ENCODE measurements at places on chromosomes 4 and X.

DNA sequence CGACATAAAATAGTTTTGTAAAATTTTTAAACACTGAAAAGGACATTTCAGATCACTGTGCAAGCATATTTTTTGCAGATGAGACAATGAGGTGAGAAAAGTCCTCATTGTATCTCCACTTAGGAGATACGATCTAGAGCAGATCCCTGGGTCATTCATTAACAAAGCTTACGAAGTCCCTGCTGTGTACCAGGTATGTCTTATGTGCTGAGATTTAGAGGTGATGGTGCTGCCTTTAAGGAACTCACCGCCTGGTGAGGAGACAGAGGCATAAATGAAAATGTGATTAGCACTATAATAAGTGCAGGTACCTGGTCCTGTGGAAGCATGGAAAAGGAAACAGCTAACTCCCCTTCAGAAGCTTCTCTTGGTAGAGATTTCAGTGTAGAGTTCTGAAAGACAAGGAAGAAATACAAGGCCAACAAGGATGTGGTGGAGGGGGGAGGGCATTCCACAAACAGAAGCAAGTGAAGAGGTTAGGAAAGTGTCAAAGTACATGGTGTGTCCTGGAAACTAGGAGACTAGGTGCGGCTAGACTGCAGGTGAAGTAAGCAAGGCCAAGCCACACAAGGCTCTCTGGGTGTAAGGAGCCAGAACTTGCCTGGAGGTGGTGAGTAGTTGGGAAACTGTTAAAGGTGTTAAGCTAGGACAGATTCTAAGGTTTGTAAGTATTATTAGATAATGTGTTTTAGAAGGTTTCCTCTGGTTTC is 1.5 kb upstream of the NDNF start:
- DNase-seq: no peak

DNA sequence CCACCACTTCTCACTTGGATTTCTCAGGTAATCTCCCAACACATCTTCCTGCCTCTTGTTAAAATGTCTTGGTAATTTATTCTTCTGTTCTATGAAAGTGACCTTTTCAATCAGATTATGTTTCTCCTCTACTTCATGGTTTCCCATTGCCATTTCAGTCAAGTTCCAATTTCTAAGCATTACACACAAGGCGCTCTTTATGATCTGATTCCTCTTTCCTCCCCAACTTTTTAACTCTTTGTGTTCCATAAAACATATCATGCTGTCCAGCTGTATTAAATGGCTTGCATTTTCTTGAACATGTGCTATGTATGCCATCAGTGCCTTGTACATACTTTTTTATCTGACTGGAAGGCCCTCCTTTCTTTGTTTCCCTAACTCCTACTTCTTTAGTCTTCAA is 13.1 kb upstream of the ART3 start:
- DNase-seq: no peak

DNA sequence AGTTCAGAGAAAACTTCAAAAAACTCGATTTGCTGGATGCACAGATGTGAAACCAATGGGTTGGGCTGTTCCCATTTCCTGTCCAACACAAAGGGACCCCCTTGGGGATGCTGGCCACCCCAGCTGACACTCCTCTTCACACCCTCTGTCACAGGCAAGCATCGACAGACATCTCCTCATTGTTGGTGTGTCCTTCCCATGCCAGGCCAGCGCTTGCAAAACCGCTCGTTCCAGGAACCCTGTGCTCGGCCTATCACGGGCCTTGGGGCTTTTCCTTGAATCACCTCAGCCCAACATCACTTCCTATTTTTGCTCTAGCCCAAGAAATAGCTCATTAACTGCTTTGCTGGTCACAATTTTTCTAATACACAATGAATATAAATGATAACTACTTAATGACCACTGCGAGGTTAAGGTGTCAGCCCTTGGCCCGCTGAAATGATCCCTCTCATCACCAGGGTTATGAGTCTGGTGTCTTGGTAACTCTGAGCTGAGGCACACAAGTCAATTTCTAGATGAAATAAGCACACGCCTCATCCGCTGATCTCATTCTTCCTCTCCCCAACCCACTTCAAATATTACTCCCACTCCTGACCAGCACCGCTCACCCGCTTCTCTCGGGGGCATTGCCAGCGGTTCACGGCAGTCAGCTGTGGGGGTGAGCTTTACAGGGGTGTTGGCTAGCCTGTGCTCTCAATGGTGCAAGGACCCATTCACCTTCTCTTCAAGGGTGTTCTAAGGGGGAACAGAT is 32.3 kb downstream of the BCOR start:
- DNase-seq: peak; percentile 55

DNA sequence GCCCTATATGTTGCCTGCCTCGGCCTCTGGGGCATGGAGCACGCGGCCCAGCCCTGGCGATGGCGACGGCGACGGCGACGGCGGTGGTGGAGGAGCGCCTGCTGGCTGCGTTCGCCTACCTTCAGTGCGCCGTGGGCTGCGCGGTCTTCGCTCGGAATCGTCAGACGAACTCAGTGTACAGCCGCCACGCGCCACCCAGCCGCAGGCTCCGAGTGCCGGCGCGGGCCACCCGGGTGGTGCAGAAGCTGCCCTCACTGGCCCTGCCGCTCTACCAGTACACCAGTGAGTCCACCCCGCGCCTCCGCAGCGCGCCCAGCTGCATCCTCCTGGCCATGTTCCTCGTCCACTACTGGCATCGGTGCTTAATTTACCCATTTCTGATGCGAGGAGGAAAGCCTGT is 83.7 kb upstream of the F9 start:
- no peak for DNase-seq

GRCh38 chr4:149796381-149796780 is 19.3 kb downstream of the IQCM start:
- no peak for DNase-seq

- no peak for DNase-seq
Measured at GRCh38 chr4:17296921-17297890, 214.7 kb downstream of the QDPR start.

DNA sequence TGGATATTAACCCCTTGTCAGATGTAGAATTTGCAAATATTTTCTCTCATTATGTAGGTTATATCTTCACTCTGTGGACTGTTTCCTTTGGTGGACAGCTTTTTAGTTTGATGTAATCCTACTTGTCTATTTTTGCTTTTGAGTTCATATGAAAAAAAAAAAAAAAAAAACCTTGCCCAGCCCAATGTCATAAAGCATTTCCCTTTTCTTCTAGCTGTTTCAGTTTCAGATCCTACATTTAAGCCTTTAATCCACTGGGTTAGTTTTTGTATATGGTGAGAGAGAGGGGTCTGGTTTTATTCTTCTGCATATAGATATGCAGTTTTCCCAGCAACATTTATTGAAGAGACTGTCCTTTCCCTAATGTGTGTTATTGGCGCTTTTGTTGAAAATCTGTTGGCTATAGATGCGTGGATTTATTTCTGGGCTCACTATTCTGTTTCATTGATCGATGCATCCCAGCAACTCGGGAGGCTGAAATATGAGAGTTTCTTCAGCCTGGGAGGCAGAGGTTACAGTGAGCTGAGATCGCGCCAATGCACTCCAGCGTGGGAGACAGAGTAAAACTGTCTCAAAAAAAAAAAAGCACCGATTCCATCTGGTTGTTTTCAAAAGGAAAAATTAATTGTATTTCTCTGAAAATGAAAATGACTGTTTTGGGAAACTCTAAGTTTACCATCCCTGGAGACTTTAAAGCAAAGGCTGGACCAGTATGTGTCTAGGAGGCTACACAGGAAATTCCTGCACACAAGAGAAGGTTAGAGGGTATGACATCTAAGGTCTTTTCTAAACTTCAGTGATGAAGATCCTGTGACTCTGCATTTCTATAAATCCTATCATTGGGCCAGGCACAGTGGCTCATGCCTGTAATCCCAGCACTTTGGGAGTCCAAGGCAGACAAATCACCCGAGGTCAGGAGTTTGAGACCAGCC is 35.6 kb downstream of the STEEP1 start:
- DNase-seq: no peak

GRCh38 chr4:153521999-153522801 is 56.0 kb downstream of the TMEM131L start:
- peak; percentile 70 for DNase-seq

- DNase-seq: no peak
Measured at GRCh38 chr4:183504930-183505610, at the start of gene ING2. ING2 (plus strand) TSS chr4:183505058; CDS start chr4:183505196, 138 bp downstream.
